ENCODE measurements at places on chromosomes 5 and 9.

GRCh38 chr9:80664327-80665210, 1024.8 kb downstream of the TLE1 start:
- no peak for DNase-seq

GRCh38 chr5:82596451-82596850, 318.3 kb upstream of the RPS23 start:
- no peak for DNase-seq

DNA sequence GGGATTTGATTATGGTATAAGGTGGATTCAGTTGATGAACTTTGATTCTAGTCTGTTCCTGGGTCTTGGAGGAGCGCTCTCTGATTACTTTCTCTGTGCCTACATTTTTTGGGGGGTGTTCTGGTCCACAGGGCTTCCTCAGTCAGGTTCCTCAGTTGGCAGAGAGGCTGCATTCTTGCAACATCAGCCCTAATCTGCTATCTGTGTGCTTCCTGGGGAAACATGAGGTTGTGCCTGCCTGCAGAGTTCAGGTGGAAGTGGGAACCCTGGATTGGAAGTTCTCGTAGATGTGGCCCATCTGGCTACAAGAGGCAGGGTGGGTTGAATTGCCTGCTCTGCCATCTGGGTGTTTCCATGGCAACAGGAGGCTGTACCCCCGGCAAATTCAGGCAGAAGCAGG, 24.5 kb downstream of the POLK start:
- no peak for DNase-seq

- DNase-seq: no peak
These were observed 7.6 kb downstream of the DCANP1 start for GRCh38 chr5:135439231-135440205.

- no peak for DNase-seq
These were observed 13.9 kb upstream of the ADGRD2 start for GRCh38 chr9:124436320-124436719.

DNA sequence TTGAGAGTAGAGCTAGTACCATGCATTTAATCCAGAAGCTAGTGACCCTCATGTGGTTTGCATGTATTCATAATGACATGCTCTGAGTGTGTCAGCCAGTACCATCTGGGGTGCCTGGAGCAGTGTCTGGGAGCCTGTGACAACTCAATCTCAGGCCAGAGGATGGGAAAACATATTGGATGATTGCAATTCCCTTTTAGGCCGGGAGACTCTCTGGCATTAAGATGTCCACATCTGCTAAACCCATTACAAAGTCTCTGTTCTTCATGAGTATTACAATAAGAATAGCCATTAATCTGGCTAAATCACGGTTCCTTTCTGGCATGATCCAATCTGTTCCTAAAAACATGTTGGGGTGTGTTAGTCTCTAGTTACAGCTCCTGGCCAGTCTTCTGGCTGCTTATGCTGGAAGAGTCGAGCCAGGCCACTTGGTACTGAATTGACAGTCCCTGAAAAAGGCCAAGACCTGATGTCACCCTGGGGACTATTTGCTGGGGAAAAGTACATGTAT, 475.7 kb downstream of the ENC1 start:
- DNase-seq: no peak

DNA sequence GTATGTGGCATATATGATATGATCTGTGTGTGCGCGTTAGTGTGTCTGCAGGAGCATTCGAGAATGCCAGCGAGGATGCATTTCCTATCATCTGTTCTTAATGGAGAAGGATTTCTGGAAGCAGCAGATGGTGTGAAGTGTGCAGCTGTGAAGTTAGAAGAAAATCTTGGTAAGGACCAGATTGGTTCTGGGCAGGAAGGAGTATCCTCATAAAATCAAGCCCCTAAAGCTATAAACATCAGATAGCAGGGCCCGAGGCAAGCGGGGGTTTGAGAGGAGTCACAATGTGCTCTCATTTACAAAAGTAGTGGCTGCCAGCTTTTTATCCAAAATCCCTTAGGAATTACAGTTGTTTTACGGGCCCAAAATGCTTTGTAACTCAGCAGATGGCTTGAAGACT, 40.0 kb downstream of the DAPK1 start:
- no peak for DNase-seq

DNA sequence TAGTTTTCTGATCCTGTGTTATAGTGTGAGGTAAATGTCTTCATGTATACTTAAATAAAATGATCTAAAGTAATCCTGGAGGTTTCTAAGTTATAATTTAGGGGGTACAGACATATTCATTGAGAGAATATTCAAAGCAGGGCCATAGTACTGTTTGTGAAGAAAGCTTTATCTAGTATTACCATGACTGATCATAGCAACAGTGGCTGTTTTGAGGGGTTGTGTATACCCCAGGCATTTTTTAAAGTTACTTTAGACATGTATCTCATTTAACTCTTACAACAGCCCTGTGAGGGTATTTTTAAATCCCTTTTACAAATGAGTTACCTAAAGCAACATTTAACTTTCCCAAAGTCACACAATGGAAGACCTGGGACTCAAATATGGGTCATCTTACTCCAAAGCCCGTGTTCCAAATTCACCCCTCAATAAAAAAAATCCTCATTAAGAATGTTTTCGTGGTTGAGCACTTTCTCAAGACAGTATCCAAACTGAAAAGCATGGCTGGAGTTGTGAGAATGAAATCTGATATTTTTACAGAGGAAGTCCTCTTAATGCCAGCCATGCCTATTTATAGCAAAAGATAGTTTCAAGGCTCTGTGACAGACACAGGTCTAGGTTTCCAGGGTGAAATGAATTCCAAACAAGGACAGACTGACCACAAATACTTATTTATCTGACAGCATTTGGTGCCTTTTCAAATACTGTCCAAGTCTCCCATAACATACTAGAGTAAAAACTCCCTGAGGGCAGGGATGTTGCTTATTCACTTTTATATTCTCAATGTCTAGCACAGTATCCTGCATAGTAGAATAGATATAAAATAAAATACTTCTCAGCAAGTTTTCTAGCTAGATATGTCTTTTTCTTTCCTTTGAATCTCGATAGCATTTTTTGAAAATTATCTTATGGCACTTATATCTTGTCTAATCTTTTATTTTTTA, 10.4 kb downstream of the STOM start:
- no peak for DNase-seq

- no peak for DNase-seq
These were observed 9.5 kb downstream of the FGF18 start for GRCh38 chr5:171428809-171429542.

All from activated CD8-positive, alpha-beta memory T cell treated with anti-CD3 and anti-CD28 coated beads for 1 hour (primary cell).